Large intestine (tissue), 12 donors: ENCODE measurements at places on chromosomes 2 and 18.
A peak's percentile ranks its signal among the peaks of the same experiment; 100 is the strongest.

DNA sequence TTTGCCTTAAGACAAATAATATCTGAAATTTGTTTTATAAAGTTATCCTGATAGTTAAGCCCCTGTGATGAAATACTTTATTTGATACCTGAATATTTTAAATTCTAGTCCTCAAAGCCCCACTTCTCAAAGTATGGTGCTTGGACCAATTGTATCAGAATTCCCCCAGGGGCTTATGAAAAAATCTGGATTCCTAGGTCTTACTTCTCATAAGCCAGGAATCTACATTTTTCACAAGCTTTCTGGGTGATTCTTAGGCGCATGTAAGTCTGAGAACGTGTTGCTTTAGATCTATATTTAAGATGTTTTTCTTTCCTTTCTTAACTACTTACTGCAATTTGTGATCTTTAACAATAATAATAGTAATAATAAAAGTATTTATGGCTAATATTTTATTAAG lies 53.1 kb downstream of the MYO1B start:
- no peak for DNase-seq

GRCh38 chr2:120749506-120750431 lies 14.1 kb downstream of the GLI2 start:
- DNase-seq, result no peak

DNA sequence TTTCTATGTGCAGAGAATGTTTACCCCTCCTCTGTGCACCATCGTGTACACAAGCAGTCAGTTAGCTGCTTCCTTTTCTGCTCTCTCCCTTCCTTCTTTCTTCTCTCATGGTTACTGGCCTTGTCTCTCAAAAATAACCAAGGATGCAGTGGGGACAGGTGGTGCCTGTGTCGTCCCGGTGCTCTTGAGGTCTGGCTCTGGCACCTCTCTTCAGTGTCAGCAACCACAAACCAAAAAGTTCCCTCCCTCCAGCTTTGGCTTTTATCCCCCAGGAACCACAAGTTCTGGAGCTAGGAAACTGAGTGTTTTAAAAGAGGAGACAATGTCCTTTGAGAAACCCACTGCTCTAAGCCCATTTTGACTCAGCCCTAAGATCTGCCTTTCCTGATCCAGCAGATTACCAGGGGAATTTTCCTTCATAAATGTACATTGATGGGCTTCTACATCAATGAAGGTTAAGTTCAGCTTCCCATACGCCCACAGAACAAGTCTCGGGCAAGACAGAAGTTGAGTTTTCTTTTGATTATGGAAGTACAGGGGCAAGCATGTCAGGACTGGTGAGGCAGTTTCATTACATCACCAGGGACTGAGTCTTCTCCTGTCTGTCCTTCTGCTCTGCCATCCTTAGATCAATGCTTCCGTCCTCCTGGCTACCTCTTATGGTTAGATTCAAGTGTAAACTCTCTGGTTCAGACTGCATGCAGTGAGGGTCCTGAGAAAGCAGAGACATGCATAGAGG lies 232.2 kb downstream of the SETBP1 start:
- no peak for DNase-seq

DNA sequence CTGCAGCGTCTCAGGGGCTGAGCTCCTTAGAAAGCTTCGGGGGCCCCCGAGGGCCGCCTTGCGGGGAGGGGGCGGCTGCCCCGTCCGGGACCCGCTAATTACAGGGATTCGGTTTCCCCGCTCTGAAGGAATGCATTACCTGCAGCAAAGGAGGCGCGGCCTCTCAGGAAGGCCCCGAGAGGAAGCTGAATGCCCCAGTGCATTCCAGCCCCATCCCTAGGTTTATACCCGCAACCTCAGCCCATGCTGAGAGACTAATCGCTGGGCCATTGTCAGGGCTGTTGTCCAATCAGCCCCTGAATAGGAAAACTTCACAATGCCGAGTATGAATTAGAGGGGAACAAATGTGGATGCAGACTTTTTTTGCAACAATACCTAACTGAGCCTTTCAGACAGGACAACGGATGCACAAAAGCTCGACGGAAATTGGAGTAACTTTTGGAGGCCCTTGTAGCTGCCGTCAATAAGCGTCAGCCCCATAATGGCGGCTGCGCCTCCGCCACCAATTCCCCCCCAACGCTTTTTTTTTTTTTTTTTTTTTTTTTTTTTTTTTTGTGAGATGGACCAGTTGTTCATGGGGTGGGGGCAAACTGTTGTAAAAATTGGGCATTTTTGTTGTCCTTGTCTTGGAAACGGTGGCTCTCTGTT lies 138.6 kb upstream of the SIX3 start:
- DNase-seq, result peak; percentile 29

DNA sequence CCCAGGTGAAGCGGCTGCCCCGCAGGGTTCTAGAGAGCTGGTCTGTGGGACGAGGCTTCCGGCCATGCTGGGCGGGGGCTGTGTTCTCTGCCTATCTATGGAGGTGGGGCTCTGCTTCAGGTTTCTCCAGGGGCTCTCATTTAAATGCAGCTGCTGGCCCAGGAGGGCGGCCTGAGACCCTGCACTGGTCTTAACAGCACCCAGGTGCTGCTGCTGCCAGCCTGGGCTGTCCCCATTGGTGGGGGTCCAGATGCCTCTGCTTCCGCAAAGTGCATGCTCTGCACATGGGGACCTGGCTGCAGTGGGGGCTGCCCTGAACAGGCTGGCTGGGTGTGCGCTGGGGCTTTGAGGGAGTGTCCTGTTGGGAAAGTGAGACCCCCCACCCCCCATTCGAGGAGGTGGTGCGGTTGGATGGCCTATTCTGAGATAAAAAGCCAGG lies 29.7 kb upstream of the ALLC start:
- no peak for DNase-seq

DNA sequence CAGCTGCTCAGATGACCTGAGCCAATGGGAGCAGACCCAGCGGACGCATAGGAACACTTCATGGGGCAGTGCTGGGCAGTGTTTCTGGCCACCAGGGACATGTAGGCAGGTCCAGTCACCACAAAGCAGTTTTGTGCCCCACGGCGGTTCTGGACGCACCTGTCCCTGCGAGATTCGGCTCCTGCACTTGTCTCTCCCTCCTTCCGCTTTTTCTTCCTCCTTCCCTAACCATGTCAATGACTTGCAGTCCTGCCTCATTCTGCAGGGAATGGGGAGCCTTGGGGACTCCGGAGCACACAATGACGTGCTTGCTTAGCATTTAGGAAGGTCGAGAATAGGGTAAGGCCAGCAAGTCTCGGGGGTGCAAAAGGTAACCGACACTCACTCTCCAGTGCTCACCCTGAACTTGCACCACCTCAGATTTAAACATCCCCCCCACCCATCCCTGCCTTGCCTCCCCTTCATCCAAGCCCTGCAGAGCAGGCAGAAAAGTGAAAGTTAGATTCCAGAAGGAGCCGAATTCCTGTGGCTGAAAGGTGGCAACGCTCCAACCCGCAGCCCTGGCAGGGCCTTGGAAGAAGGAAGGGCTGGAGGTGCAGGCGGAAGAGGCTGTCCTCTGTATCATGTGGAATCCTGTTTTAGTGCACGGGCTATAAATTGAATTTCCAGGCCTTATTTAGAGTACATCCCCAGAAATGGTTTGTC lies 40.5 kb upstream of the ATG16L1 start:
- DNase-seq, result peak; percentile 35

DNA sequence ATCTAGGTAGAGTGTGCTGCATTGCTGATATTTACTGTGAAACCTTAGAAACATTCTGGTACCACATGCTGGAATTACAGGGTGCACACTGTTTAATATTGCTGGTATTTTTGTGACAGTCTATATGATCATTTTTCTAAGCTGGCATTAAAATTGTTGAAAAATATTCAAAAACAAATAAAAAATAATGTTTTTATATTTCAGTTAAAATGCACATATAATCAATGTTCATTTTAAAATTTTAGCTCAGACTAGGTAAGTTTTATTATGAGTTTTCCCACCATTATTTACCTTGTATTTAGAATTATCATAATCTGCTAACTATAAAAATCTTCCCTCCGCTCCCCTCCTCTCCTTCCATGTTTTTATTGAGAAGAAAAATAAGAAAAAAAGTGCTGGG lies 283.9 kb upstream of the EPC2 start:
- DNase-seq, result no peak

- no peak for DNase-seq
Measured at GRCh38 chr2:66827851-66828250, 392.9 kb downstream of the MEIS1 start.

DNA sequence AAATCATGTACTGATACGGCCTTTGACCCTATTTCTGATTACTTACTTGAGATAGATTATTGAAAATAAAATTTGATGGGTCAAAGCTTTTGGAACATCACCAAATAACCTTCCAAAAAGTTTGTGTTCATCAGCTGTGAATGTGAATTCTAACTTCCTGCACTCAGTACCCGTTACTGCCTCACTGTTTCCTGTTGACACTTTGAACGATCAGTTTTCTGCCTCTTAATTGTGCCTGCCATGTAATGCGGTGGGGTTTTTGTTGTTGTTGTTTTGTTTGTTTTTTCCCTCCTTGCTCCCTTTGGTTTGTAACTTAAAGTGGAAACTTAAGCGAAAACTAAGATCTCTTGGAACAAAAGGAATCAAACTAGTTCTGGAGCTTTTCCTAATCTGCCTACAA lies 18.9 kb downstream of the ATG16L1 start:
- DNase-seq, result no peak

DNA sequence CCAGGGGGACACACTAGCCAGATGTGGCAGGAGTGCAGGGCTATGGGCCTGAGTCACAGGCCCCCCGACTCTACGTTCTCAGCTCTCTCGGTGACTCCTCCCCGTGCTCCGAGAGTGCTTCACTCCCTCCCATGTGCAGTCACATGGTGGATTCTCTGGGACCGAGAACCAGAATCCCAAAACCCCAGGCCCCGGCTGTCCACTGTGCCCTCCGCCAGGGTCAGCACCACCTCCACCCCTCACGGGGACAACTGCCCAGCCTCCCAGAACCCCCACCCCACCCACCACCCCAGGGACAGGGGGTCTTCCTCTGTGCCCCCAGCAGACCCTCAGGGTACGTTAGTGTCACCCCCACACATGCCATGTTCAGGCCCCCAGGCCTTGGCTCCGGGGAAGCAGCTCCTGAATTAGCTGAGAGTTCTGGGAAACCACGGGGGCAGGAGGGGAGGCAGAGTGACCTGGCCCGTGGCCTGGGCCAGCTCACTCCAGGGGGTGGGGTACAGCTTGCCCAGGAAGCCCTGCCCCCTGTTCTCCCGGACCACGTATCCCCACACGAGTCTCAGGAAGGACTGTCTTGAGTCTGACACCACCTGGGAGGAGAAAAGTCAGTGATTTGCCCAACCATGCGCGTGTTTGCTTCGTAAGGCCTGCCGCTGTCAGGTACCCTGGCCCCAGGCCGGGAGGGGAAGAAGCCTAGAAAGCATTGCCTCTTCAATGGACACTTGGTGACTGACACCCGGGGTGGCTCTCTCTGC lies 4.4 kb downstream of the RAMP1 start:
- DNase-seq, result no peak

DNA sequence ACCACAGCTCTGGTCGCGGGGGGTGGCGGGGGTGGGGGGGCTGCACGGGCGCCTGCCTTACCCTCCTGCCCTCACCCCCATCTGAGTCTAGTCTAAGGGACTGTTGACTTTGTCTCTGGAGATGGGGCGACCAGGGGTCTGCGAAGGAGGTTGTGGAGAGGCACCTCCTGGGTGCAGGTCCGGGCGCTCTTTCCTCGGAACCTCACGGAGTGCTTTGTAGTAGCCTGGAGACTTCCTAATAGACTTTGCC lies 141.3 kb downstream of the MEIS1 start:
- DNase-seq, result no peak

GRCh38 chr18:78510636-78511035 lies 469.0 kb upstream of the SALL3 start:
- DNase-seq, result no peak

DNA sequence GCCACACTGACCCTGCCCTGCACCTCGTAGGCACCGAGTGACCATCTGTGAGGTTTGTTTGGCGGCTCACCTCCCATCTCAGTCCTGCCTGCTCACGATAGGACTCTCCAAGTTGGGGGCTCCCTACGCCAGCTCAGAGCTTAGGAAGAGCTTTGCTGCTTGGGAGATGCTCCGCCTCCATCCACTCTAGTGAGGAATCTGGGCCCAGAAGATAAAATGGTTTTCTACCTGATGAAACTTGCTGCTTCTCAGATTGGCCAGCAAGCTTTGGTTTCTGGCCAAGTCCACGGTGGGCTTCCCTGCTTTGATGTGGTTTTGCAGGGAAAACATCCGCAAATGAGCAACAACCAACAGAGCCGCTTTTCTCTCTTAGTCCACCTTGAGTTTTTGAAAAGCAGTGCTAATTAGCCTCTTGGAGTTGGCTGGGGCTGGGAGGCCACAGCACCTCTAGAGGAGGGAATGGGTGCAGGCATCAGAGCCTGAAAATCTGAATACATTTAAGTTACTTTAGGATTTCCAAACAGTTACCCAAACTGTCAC lies 42.2 kb downstream of the THNSL2 start:
- no peak for DNase-seq

DNA sequence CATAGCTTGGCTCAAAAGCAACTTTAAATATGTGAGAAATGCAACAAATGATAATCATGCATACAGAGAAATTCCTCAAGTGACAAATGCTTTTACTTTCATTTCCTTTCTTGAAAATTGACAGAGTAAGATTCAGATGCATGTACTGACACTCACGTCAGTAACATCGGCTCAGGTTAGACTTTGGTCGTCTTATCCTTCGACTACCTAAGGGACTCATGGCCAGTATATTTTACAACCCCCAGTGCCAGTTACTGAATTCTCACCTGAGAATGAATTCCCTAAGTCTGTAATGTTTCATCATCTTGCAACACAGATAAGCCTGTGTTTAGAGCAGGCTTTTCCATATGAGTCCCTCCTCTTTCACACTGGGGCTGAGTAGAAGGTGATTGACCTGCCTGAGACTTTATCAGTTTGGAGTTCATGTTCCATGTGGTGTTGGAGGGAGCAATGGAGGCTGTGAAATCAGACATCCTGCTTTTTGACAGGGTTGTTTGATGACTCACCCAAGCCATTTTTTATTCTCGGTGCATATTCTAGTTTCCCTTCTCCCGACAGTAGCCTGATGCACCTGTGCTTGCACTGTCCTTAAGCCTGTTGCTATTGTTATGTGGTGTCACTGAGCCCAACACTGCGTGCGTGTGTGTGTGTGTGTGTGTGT lies 30.5 kb upstream of the ATP8B1 start:
- DNase-seq, result peak; percentile 98

- DNase-seq, result no peak
Measured at GRCh38 chr18:37553633-37554398, 11.8 kb downstream of the CELF4 start.
